ENCODE measurements at places on chromosomes 1 and 21.

- DNase-seq = no peak
Measured at GRCh38 chr1:201694608-201695335, 134.2 kb upstream of the IPO9 start.

DNA sequence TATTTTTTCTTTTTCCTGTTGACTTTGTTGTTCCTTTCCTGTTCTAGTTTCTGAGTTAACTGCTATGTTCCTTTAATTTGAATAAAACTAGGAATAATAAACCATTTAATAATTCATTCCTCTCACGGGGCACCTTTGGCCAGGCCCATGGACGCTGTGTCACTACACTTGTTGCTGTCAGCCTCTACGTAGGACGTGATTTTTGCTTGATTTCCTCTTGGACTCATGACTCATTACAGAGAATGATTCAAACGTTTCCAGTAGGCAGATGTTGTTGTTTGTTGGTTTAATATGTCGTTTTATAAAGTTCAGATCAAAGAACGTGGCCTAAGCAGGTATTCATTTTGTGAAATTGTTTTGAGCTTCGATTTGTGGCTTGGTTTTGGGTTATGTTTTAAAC, 9.1 kb upstream of the SLC19A1 start:
- no peak for DNase-seq

GRCh38 chr1:42334240-42335049, 590 bp downstream of the FOXJ3 start:
- DNase-seq = no peak

DNA sequence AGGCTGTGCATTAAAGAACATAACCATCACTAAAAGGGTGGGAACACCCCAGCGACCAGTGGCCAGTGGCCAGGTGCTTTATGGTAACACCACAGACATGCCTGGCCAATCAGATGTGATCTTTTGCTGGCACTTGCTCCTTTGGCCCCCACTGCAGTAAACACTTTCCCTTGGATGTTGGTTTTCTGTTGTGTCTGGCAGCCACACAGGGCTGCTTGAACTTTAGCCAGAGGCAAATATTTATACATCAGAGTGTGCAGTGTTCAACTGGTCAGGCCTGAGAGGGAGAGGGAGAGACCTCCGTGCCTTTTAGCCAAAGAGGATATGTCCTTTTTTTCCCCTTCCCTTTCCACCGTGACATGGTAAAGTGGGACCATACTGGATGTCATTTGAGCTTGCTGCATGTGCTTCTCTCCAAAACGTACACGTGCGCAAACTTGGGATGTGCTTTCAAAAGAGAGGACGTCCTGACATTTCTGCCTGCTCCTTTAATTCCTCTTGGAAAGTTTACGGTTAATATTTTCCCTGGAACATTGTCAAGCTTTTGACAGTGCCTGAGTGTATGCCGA, 101.2 kb downstream of the NFIA start:
- DNase-seq = no peak

DNA sequence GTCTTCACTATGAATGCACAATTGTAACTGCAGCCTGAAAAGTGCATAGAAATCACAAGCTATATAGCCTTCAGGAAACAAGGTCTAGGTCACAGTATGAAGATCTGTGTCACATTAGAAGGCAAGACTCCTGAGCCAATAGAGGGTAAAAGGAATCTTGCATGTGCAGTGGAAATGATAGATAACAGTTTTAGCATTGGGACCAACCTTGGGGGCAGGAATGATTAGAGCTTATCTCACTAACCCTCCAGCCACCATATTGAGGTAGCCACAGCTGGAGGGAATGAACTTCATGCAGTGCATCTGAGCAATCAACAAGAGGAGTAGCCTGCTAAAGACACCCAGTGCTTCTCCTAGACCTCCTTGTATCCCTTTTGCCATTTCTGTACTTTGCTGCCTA, 390.1 kb downstream of the LTN1 start:
- no peak for DNase-seq

DNA sequence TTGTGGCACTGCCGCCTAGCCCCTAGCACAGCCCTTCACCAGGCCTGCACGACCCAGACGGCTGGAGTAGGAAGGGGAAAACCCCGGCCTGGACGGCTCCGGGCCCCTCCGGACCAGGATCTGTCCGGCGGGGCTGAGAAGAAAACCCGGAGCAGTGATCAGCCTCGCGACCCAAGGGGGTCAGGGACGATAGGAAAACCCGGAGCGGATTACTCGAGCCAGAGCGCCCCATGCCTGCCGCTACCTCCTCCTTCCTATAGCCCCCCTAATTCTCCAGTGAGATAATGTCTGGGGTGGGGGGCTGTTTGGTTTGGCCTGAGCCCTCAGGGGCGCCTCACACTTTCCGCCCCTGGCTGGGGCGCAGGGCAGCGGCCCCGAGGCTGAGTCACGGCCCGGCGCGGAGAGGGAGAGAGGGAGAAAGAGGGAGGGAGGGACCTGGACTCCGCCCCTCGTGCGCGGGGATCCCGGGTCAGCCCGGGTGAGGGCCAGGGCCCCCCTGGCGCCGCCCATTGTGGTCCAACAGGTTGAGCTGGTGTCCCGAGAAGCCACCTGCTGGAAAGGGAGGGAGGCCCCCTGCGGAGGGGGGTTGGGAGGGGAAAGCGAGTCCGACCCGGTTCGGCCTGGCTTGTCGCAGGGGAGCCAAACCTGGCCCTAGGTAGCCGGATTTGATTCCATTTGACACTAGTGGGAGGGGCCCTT, 1.7 kb upstream of the ZBTB7B start:
- DNase-seq = no peak

- DNase-seq = no peak
Measured at GRCh38 chr1:182441719-182442118, 8.2 kb upstream of the RGSL1 start.

All from stimulated activated CD8-positive, alpha-beta memory T cell treated with anti-CD3 and anti-CD28 coated beads, Interleukin-4, amount 100 ng/mL, for 1 hour (primary cell).